CD4-positive, alpha-beta T cell treated with Interleukin-21 for 1 hour (primary cell): ENCODE measurements at places on chromosomes 2 and 18.

- no peak for DNase-seq
These were observed 79.5 kb upstream of the SLC8A1 start for GRCh38 chr2:40531359-40531758.

DNA sequence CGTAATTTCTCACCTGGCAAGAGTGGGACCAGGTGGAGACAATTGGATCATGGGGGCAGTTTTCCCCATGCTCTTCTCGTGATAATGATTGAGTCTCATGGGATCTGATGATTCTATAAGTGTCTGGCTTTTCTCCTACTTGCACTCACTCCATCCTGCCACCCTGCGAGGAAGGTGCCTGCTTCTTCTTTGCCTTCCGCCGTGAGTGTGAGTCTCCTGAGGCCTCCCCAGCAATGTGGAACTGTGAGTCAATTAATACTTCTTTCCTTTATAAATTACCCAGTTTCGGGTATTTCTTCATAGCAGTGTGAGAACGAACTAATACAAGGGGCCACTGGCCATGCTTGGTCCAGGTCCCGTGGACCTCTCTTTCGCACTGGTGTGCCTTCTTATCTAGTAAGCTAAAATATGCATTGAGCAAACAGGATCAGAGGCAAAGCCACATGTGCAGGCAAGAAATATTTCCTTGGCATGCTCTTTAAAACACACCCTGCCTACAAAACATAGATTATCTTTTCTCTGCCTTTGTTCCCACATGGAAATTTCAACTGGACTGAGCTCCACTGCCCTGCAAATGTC, 821.1 kb downstream of the TRIB2 start:
- no peak for DNase-seq

- DNase-seq = no peak
These were observed 251.7 kb downstream of the LRRTM4 start for GRCh38 chr2:77270433-77270832.

GRCh38 chr2:231820786-231821303, 34.6 kb downstream of the COPS7B start:
- no peak for DNase-seq

GRCh38 chr2:74418312-74418711, 3.1 kb downstream of the C2orf81 start:
- no peak for DNase-seq

DNA sequence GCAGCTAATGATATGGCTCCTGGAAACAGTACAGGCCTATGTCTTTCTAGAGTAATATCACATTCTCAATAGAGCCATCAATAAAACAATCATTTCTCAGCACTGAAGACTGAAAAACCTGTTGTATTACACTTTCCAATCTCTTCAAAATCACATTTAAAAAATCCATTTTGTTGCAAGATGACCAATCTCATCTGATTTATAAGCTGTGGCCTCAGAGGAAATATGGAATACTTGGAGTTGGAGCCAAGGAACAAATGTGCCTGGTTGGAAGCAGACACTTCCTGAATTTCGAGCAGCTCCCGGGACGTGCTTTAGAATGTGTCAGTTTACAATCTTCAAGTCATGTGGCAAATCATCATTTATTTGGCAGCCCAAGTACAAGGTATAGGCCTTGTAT, 114.5 kb downstream of the ADCYAP1 start:
- no peak for DNase-seq

- no peak for DNase-seq
These were observed 2.9 kb downstream of the C2orf80 start for GRCh38 chr2:208186893-208187292.

- DNase-seq = no peak
These were observed 237.3 kb upstream of the MYT1L start for GRCh38 chr2:2568411-2568810.

DNA sequence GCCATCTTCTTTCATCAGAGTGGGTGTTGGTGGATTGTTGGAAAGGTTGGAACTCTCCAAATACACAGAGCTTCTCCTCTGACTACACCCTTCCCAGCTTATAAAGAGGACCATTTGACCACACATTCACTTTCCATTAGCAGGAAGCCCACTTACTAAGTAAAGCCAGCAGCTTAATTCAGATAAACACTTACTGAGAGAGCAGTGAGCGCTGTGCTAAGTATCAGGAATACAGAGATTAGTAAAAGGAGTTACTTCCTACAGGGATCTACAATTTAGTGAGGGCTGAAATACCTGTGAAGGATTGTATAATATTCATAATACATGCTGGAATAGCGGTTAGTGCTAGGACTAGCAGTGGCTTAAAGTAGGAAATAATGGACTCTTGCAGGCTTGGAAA, 343.0 kb downstream of the NYAP2 start:
- DNase-seq = no peak

GRCh38 chr2:16638946-16639345, 26.7 kb downstream of the CYRIA start:
- DNase-seq = no peak

DNA sequence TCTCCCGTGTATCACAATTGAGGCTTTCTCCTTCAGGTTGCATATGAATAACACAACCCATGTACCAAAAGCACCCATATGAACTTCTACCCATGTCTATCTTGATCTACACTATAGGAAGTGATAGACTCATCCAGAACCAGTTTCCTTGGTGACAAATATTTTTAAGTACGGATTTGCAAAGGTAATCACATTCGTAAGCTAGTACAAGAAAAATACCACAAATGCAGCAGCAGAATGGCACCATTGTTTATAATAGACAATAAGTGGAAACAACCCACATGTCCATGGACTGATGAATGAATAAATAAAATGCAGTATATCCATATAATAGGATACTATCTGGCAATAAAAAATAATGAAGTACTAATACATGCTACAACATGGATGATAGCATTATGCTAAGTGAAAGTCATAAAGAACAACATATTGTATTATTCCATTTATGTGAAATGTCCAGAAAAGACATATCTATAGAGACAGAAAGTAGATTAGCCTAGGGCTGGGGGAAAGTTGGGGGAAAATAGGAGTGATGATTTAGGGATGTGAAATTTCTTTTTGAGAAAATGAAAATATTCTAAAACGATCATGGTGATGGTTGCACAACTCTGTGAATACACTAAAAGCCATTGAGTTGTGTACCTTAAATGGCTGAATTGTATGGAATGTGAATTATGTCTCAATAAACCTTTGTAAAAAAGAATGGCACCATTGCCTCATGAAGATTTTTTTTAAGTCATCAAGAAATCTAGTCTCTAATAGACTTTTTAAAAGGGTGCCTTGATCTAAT, 3.4 kb upstream of the CCDC88A start:
- DNase-seq = no peak

DNA sequence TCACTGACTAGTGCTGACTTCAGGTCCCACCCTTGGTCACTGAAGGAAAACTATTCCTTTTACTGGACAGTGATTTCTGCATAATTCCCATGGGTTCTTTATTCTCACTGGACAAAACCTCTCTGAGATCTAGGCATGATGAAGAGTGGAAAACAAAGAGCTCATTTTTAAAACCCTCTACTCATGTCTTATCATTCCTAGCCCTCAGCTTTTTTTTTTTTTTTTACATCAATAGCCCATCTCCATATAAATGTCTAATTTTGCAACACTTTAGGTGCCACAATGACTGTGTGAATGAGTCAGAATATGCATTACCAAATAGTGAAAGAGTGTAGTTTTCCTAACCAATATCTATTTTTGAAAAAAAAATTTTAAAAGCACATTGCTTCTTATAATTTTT, 74.8 kb downstream of the TCF4 start:
- no peak for DNase-seq

DNA sequence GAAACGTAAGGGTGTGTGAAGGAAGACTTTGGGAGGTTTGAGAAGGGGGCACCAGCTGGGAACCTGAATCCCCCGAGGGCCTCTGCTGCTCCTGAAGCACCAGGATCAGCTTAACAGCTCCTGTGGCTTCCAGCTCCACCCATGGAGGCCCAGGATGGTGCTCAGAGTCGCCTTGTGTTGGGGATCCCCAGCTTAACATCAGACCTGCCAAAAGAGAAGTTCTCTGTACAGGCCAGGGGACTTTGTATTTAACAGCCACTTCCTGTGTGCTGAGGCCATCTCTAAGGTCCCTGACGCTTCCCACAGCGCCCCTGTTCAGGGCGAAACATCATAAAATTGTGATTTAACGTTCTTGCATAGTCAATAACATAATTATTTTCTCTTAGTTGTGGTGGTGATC, 77.5 kb downstream of the NCK2 start:
- DNase-seq = peak; percentile 46

GRCh38 chr2:62176801-62177200, 19.1 kb upstream of the B3GNT2 start:
- DNase-seq = no peak

GRCh38 chr18:79988071-79988450, 302 bp downstream of the TXNL4A start:
- DNase-seq = peak; percentile 63

- DNase-seq = no peak
These were observed 23.9 kb downstream of the SPTBN1 start for GRCh38 chr2:54480025-54480424.

GRCh38 chr2:31142110-31142509, 3.9 kb upstream of the GALNT14 start:
- DNase-seq = no peak

GRCh38 chr2:61196671-61197070, 34.7 kb downstream of the C2orf74 start:
- DNase-seq = no peak

DNA sequence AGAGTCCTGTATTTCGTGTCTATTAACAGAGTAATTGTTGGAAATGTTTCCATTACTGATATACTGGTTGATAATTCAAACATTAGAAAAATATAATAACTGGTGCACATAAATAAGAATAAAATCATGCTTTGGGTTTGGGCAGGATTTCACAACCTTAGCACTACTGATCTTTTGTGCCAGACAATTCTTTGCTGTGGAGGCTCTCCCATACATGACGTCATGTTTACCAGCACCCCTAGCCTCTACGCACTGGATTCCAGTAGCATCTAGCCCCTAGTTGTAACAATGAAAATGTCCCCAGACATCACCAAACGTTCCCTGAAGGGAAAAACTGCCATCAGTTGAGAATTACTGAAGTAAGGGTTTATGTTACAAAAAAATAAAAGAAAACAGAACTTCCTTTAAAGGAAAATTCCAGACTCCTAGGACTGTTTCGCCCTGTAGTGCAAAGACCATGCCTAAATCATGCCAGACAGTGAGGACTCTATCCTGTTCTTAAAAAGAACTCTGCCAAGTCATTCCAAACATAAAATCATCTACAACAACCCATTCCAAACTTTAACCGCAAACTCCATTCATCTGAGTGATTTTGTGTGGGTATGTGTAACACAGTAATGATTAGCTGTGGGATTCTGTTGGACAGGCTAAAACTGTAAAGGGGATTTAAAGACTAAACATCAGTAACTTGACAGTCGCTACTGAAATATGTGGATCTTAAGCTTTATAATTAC, 313.4 kb upstream of the CCDC68 start:
- DNase-seq = no peak

- no peak for DNase-seq
These were observed 158.2 kb downstream of the L3MBTL4 start for GRCh38 chr18:6256521-6256920.

DNA sequence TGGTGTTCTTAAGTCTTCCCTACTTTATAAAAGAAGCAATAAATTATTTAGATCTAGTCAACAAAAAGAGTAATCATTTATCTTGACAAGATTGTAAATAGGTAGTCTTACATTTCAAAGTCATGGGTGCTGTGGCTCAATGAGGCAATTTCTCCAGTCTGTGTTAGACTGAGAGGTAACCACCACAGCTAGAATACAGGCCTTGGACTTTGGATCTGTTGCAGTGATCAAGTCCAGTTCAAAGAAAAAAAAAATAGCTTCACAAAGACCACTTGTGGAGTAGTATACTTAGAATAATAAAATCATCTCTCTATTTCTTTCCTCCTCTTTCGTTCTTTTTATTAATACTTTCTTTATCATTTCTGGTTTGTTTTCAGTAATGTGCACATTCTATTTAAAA, 93.1 kb upstream of the FSIP2 start:
- DNase-seq = no peak

GRCh38 chr18:26723981-26724380, 141.5 kb downstream of the AQP4 start:
- DNase-seq = no peak

DNA sequence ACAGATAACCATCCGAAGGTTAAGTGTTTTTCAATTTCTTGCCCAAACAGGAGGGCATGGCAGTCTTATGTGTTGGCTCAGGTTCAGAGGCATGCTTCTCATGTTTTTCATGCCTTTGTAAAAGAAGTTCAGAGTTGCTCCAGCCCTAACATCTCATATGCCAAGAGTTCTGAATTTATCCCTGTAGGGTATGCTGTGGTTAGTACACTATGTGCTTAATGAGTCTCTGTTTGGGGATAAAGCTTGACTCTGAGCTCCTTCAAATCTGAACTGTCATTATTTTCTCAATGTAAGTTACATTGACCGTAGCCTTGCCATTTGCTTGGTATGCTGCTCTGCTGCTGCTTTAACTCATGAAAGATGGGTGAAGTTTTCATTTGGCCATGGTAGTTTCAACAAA, 67.9 kb upstream of the PNPT1 start:
- DNase-seq = no peak

GRCh38 chr2:144261966-144262365, 258.0 kb downstream of the ZEB2 start:
- DNase-seq = no peak

- DNase-seq = no peak
These were observed 139.0 kb downstream of the ZFP36L2 start for GRCh38 chr2:43087413-43087812.

GRCh38 chr2:60496956-60497355, 56.5 kb downstream of the BCL11A start:
- DNase-seq = no peak

DNA sequence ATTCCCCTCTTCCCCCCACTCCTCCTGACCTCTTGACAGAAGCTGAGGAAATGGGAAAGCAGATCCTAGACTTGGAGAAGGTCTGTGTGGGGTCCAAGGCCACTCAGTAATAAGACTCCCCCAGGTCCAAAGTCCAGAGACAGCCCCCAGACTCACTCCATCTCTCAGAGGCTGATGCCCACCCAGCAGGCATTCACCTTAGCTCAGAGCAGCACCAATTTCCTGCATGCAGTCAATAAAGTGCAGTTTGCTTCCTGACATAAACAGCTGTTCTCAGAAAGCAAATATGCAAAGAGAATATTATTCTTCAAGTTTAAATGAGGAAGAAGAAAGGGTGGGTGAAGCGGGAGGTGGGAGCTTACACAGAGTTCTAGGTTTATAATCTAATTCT, 84.1 kb upstream of the RTN4 start:
- DNase-seq = no peak

- no peak for DNase-seq
These were observed 26.8 kb downstream of the SULT1C2 start for GRCh38 chr2:108315444-108315934.

- no peak for DNase-seq
These were observed 50.0 kb upstream of the HPCAL1 start for GRCh38 chr2:10252661-10253060.
